ENCODE measurements at places on chromosomes 2 and 18.

GRCh38 chr2:210315015-210315788, at the start of gene MYL1:
Gene MYL1 (minus strand): TSS chr2:210315174. CDS start chr2:210315042, 132 bp downstream.
- no peak for DNase-seq

GRCh38 chr18:35415511-35416073, 38.5 kb upstream of the ZNF396 start:
- no peak for DNase-seq

DNA sequence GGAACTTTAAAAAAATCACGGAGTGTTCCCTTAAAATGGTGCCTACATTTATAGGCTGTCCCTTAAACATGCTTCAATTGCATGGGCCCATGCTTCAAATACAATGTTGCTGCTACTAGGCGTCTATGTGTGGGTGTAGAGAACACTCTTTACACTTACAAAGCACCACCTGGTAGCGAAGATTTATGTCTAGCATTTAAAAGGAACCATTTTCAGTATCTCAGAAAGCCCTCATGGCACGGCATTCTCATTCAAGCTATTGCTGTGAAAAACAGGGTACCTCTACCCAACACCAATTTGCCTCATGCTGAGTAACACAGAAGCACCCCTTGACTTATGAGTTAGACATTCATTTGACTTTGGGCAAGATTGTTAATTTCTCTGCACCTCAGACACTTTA, 112.9 kb upstream of the CNTNAP5 start:
- DNase-seq: no peak

DNA sequence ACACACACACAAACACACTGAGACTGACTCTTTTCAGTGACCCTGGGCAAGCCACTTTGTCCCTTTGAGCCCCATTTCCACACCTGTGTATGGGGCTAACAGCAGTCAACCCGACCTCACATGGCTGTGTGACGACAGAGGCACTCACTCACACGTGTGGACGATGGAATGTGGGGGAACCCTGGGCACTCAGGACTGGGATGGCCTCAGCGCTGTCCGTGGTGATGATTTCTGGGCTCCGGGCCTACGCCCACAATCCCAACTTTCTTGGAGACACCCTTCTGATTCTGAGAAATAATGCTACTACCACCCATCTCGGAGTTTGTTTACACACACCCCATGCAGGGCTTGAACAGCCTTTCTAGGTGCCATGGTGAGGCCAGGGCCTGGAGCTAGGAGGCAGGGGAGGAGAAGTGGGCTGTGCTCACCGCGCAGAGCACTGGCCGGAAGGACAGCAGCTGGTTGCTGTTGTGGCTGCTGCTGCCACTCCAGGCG, 1.5 kb downstream of the CRYBA2 start:
- DNase-seq: peak; percentile 15

GRCh38 chr2:6410313-6410712, 455.4 kb downstream of the CMPK2 start:
- no peak for DNase-seq

DNA sequence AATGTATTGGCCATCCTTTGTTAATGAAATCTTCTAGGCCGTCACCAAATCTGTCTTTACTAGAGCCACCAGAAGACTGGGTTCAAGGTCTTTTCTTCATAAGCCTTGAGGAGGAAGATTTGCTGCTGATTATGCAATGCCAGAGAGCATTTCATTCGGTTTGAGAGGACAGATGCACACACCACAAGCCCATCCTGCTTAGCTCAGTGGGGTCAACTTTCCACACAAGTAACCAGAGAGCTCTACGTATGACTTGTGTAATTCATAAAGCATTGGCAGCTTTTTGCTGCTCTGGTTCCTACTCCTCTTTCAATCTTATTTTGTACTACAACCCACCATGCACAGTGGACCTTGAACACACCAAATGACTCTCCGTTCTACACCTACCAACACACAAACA, 106.9 kb downstream of the OSR1 start:
- DNase-seq: no peak

DNA sequence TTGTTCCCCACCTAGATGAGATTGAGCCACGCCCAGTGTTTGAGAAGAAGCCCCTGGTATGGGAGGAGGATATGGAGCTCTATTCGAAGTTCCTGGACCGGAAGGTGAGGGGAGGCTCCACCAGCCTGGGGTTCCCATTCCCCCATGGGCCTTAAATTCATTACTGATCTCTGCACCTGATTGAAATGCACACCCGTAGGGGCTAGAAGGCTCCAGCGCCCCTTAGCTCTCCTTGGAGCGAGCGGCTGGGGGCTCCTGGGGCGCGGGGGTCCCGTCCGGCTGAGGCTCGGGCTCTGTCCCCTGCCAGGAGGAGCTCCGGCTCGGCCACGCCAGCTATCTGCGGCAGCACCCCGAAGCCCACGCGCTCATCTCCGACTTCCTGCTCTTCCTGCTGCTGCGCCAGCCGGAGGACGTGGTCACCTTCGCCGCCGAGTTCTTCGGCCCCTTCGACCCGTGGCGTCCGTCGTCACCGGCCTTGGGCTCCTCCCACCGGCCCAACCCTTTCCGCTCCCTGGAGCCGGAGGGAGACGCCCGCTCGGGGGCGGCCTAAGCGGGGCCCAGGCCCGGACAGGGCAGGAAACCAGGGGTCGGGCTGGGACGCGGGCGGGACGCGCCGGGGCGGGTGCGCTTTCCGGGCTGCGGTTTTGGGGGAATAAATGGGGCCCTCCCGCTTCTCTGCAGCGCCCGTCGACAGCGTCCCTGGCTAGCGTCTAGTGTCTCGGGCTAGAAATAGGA, 10.9 kb downstream of the CATIP start:
- no peak for DNase-seq

DNA sequence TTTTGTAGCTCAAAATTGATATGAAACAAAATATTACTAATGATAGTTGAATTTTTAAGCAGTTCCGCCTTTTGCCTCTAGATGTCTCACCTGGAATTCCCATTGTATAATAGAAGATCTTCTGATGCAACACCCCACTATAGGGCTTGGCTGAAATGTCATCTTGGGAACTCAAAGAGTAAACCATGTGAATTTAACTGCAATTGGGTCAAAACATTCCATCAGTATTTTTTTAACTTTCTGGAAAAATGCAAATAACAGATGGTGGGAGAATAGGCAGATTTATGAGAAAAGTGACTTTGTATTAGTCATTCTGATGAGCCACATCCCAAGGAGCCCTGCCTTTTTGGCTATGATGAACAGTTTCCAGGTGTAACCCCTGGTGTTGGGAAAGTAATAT, 489.9 kb downstream of the NYAP2 start:
- DNase-seq: peak; percentile 34

DNA sequence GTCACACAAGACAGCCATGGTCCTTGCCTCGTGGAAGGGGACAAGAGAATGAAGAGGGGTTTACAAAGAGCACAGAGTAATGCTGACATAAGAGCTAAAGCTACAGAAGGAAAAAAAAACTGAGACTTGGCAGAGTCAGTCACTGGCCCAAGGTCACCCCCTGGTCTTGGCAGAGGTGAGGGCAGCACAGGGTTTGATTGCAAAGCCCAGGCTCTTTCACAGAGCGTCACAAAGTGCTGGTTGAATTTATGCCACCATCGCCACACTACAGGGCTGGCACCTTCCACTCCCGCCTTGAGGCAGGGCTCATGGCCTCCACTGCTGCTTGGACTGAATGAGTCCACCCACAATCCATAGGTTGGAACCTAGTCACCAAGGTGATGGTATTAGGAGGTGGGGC, 190.2 kb downstream of the INHBB start:
- DNase-seq: no peak

- DNase-seq: no peak
Observed at GRCh38 chr2:98757904-98758421, 27.0 kb upstream of the MGAT4A start.

DNA sequence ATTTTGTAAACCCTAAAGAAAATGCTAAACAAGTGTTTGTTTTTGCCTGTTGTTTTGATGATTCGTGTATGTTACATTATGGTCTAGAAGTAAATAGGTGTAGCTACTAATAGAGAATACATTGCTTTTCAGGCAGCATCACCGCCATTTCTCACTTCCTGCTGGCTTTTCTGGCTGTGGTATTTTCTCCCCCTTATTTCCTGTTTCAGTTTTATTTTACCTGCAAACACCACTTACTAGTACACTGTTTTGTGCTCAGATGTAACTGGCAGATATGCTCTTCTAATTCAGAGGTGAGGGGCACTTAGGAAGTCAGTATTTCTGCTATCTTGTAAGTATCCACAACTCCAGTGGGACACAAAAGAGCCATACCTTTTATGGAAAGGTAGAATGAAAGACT, 38.1 kb upstream of the SLC3A1 start:
- no peak for DNase-seq

DNA sequence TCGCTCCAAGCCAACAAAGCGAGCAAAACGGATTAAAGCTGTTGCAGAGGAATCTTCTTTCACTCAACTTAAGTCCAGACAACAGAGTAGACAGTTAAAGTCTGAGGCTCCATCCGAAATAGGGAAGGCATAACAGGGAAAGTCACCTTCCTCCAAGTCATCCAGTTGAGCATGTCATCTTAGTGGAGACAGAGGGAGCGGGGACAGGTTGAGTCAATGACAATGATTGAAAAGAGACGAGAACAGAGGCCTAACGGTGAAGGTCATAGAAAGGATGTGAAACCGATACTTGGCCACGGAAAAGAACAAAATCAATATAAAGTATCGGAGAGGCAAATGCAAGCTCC, 455 bp downstream of the C18orf32 start:
- peak; percentile 42 for DNase-seq

- no peak for DNase-seq
Observed at GRCh38 chr2:18413676-18414396, 146.6 kb downstream of the RDH14 start.

GRCh38 chr2:200658278-200658864, 72.6 kb downstream of the AOX1 start:
- DNase-seq: no peak

- no peak for DNase-seq
Observed at GRCh38 chr2:111236025-111236424, 115.3 kb downstream of the BCL2L11 start.

DNA sequence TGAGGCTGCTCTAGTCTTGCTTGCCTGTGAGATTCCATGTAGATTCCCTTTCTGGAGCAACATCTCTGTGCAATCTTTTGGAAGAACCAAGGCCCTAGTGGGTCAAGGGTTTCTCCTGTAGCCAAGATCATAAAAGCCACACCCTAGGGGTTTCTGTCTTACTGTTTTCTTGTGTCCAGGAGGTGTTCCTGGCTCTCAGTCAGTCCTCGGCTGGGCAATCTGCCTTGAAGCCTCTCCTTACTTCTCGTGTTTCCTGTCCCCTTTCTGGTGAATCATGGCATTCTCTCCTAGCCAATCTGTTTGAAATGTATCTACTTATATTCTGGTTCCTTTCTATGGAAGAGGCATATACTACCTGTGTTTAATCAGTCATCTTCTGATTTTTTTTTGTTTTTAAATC, 484.8 kb upstream of the UBE2E3 start:
- no peak for DNase-seq

DNA sequence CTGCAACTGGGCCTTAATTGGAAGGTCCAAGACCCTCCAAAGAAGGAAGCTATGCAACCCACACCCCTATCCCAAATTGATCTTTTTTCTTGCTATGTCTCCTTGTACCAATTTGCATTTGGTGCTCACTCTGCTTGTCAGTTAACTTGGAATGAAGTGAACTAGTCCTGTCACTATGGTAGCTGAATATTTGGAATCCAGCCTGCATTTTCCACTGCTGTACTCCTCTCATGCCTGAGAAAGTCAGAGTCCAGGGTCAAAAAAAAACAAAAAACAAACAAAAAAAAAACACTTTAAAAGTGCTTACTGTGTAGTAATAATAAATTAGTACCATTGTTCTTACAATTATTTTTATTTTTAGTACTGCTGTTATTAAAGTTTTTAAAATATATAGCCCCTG, 462.8 kb upstream of the SLC8A1 start:
- DNase-seq: no peak

DNA sequence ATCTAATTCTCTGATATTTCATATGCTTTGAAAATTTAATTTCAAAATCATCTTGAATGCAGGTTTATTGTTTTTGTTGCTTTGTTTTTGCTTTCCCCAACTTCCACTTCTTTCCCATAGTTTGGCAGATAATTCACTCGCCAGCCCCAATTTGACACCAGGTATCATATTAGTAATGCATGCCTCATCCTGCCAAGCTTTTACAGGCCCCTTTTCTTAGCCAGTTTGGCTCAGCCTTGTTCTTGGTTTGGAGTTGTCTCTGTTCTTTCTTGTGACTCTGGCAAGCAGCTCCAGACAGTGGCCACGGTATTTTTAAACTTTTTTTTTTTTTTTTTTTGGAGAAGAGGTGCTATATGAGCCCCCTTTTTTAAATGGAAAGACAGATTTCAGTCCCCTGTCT, 65.3 kb downstream of the PMS1 start:
- DNase-seq: no peak

- DNase-seq: no peak
Observed at GRCh38 chr18:11034884-11035283, 114.5 kb downstream of the PIEZO2 start.
